ENCODE measurements at places on chromosomes 5 and 9.
A peak's percentile ranks its signal among the peaks of the same experiment; 100 is the strongest.

GRCh38 chr5:62259699-62260250 lies 46.2 kb upstream of the KIF2A start:
- no peak for DNase-seq

- no peak for DNase-seq
These were observed 90.3 kb upstream of the FBXL17 start for GRCh38 chr5:108472237-108472636.

GRCh38 chr9:94145640-94146039 lies 61.4 kb downstream of the PTPDC1 start:
- no peak for DNase-seq

DNA sequence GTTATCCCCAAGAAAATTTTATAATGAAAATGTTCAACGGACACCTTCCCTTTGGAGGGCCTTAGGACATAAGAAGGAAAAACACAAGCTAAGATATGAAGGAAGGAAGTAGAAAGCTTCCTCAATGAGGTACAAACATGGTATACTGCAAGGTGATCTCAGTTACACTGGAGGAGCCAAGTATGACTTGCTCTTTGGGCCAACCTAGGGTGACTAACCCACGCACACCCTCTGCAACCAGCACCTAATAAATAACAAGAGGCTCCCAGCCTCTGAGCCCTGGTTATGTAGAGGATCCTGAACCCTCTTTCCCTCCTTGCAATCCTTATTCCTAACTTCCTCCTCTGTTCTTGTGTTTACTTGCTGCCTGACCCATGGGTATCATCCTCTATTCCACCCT lies 38.3 kb upstream of the KCNV2 start:
- DNase-seq, result no peak

DNA sequence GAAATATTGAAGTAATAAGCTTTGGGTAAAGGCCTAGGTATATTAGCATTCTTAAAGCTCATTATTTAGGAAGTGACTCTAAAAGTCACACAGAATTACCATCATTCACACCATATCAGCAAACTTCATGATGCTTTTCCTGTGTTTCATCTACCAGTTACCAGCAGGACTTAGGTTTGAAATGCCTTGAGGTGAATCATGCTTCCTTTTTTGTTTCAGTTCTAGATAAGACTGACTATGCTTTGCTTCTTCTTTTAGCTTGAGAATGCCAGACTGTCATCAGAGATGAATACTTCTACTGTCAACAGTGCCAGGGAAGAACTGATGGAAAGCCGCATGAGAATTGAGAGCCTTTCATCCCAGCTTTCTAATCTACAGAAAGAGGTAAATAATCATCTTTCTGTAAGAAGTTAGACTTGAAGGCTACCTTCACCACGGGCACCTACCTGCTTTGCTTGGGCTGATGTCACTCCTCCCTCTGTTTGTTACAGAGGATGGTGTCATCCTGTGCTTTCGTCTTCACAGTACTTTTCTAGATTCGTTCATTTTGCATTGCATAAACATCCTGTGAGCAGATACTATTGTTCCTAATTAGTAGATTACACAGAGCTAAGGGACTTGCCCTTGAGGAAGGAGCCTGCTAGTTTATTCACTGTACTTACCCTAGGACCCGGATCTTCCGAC lies 34.7 kb downstream of the LMNB1 start:
- DNase-seq, result no peak

DNA sequence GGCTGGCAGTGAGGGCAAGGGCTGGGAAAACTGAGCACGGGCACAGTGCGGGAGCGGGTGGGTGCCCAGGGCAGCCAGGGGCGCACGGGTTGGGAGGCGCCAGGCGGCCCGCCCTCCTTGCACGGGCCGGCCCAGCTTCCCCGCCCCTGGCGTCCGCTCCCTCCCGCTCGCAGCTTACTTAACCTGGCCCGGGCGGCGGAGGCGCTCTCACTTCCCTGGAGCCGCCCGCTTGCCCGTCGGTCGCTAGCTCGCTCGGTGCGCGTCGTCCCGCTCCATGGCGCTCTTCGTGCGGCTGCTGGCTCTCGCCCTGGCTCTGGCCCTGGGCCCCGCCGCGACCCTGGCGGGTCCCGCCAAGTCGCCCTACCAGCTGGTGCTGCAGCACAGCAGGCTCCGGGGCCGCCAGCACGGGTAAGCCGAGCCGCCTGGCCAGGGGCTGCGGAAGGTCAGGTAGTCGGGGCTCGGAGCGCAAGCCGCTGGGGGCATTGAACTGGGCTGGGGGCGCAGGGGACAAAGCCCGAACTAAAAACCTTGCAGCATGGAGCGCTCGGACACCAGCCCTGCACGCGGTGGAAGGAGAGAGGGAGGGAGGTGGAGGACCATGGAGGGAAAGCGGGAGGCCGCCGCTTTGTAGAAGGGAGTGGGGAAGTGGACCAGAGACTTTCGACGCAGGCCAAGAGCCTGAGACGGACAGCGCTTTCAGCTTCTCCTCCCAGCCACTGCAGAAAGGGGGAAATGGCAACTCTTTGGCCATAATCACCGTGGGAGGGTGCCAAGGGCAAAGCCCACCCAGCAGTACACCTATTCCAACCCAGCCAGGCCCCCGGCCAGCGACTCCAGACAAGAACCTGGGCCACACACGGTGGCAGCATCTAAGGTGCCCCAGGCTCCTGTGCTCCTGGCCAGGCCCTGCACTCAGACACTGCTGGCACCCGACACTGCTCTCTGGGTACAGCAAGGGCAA lies at the start of gene TGFBI:
TSS of gene TGFBI (plus strand) at position 207 of the 961 bp plus-strand sequence. CDS start at position 275, 68 bp downstream.
- peak; percentile 41 for DNase-seq

DNA sequence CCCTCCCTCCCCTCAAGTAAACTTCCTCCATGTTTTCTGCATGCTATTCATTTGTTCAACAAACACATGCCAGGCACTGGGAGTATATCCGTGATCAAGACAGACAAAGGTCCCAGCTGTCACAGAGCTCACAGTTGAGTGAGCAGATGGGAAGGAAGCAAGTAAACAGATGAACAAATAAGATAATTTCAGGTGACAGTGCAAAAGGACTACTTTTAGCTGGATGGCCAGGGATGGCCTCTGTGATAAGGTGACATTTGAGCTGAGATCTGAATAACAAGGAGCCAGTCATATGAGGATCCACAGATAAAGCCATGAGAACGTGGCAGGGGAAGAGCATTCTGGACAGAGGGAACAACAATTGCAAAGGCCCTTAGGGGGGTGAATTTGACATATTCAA lies 121.7 kb upstream of the RAD23B start:
- DNase-seq, result no peak

GRCh38 chr9:131747352-131747751 lies 7.5 kb upstream of the RAPGEF1 start:
- no peak for DNase-seq

GRCh38 chr9:107638521-107639310 lies 149.1 kb upstream of the KLF4 start:
- DNase-seq, result no peak

Data from GM20000 (cell line).